ENCODE measurements at places on chromosomes 3 and 15.

DNA sequence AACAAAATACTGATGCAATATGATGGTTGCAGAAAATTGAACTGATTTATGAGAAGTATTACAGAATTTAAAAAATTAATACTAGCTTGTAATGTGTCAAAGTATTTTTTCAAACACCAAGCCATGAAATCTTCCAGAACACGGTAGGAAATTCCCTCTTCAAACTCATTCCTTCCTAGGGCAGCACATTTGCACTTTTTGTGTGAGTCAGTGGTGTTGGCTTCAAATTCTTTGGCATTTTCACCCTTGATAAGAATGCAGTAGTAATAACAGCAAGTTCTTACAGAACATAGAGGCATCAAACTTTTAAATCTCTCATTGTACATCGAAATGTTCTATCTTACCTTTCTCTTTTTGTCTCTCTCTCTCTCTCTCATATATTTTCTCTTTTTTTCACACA, 191.8 kb downstream of the CGGBP1 start:
- peak; percentile 7 for DNase-seq

- DNase-seq: no peak
These were observed 24.7 kb upstream of the PRR23E start for GRCh38 chr3:127168271-127168670.

DNA sequence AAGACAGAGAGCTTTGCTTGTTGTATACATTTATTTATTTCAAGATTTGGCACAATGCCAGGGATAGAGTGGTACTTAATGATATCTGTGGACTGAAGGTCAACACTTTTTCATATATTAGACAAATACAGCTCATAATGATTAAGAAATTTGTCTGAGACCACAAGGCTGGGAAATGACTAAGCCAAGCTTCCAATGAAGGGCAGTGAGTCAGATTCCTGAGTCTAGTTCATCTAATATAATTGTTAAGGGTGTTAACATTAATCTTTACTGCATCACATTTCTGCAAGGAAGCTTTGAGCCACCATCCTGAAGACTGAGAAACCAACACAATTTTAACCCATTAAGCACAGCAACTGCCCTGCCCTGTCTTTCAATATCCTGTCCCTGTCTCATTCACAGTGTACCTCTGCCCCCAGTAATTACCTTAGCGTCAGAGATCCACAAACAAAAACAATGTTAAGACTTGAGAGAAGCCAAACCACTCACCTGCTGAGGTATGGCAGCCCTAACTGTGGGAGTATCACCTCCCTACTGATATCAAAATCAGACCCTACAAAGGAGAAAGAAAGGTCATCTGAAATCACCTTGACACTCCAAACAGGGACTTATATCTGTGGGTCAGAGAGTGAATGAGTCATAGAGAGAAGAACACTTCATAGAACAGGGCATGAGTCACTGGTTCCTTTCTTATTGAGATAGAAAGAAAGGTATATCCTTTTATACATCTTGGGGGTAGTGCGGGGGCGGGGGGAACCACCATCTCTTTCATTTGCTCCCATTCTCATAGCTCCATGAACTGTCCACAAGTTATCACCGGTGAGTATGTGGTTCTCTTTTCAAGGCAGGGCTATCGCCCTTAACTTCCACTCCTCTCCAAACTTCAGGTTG, 74.7 kb downstream of the MAGI1 start:
- peak; percentile 96 for DNase-seq

- no peak for DNase-seq
These were observed 32.3 kb upstream of the AMOTL2 start for GRCh38 chr3:134406331-134407238.

DNA sequence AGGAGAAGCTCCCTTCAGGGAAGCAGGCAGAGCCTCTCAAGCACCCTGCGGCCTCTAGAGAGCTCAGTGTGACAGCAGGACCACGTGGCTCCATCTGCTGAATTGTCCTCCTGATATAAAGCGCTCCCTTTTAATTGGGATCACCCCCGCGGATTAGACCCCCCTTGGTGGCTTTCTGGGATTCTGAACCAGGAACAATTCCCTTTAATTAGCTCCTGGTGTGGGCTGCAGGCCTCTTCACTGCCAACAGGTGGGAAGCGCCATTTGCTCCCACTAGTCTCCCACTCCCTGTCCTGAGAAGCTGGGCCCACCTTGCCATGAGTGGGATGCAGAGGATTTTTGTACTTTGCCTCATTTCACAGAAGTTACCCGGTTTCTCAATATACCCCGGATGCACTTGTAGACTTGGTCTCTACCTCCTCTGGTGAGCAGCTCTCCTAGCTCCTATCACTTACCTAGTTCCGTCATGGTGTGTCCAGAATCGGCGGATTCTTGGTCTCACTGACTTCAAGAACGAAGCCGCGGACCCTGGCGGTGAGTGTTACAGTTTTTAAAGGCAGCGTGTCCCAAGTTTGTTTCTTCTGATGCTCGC, 592 bp downstream of the PGPEP1L start:
- no peak for DNase-seq

GRCh38 chr15:50277370-50277769, 11.8 kb upstream of the HDC start:
- no peak for DNase-seq

- DNase-seq: peak; percentile 11
These were observed 43.7 kb upstream of the ADPGK start for GRCh38 chr15:72827226-72827625.

DNA sequence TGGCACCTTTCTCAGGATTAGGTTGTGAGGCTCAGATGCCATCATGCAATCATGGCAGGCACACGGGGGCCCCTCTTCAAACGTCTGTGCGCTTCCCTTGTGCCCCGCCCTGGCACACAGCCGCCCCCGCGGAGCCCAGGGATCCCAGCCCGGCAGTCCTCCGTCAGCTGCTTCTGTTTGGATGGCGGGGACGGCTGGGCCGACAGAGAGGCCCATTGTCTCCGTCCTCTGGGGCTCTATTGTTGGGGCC, 849 bp upstream of the HDAC11 start:
- DNase-seq: peak; percentile 27

GRCh38 chr3:36603423-36603822, 160.9 kb downstream of the DCLK3 start:
- DNase-seq: no peak

DNA sequence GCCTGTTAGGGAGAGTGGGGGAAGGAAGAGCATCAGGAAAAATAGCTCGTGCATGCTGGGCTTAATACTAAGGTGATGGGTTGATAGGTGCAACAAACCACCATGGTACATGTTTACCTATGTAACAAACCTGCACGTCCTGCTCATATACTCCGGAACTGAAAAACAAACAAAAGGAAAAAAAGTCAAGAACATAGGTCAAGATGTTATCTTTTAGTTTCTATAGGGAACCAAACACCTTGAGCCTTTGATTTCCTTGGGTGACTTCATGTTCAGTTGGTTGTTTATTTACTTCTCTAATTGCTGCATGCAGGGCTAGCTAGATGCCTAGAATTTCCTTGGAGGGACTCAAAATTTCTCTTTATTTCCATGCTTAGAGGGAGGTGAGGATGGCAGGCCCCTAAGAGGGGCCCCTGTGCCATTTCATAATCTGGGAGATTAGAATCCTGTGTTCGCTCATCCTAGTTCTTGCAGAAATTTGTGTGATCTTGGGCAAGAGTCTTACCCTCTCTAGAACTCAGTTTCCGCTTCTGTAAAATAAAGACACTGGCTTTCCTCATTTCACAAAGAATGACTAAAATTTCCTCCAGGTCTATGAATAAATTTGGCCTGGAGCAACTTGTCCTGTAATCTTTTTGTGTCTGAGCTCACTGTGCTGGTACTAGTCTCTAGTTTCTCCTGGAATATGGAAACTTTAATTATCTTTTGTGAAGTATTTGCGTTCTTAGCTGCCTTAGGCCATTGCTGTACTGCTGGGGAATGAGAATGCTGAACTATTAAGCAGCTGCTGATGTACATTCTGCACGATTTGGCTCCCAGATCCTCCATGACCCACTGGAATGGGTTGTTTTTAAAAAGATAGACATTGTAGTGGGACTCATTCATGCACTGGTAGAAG, 457.5 kb downstream of the EDEM1 start:
- DNase-seq: no peak
